ENCODE measurements at places on chromosomes 2 and 18. TPM values are rescaled to one million over a fixed set of nuclear protein-coding genes. Genes with fewer than 3 reads are reported as not detected.

- DNase-seq: no peak
Observed at GRCh38 chr18:23301972-23302371, 151.1 kb upstream of the RIOK3 start.

DNA sequence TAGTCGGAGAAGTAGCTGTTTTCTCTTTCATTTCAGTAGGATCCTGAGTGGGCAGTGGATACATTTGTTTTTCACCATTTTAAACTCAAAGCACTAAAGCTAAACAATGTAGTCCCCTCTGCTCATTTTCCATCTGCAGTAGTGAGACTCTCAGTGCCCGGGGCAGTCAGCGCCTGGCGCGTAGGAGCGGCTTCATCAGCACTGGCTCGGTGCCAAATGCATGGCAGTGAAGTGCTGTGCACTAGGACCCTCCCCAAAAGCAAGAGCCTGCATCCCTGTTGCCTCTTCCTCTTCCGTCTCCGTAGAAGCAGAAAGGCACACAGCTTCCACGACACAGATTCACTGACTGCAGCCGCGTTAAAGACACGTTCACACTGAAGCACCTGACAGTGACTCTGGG is 19.0 kb upstream of the ESPNL start:
- peak; percentile 49 for DNase-seq

GRCh38 chr2:31014516-31014915 is 123.7 kb downstream of the GALNT14 start:
- DNase-seq: no peak

The SLC5A7 gene
- total RNA-seq: not detected

The ATP6V1C2 gene
- 130 TPM for total RNA-seq

The ARHGAP28 gene
- total RNA-seq: 1.4 TPM

Data from lower leg skin (tissue), 4 donors.